ENCODE measurements at places on chromosomes 16 and 17. TPM values are rescaled to one million over a fixed set of nuclear protein-coding genes. Genes with fewer than 3 reads are reported as not detected.
A peak's percentile ranks its signal among the peaks of the same experiment; 100 is the strongest.

DNA sequence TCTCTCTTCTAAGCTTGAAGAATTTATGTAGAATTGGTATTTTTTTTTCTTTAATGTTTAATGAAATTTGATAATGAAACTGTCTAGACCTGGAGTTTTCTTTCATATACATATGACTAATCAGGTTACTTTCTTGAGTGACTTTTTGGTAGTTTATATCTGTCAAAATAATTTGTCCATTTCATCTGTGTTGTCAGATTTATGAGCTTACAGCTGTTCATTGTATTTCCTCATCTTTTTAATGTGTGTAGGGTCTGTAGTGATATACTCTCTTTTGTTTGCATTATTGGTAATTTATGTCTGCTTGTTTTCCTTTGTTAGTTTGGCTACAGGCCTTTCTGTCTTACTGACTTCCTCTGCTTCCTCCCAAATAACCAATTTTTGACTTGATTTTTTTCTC lies 55.7 kb downstream of the TAOK1 start:
- DNase-seq = no peak

DNA sequence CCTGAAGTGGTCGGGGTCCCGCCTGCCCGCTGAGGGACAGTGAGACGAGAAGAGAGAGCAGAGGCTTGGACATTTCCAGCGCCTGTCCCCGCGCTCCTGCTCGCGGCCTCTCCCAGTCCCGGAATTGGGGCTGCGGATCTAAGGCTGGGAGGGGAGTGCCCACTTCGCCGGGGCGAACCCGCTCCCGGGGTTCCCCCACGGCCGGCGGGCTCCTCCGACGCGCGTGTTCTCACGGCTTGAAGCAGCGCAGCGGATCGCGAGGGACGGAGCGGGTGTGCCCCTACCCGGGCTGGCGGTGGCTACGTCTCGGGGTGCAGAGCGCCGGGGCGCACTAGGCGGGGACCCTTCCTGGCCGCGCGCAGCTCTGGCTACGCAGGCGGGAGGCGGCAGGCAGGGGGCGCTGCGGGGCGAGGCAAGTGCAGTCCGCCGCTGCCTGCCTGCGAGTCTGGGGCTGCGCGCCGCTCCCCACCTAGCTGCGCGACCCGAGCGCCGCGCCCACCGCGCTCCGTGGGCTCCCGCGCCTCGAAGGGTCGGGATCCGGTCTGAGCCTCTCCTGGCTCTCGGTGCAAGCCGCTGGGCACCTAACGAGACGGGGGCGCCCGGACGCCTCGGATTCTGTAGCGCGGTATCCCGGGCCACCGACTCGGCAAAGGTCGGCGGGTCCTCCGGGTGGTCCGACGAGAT lies 1.2 kb downstream of the NGFR start:
- peak; percentile 84 for DNase-seq

DNA sequence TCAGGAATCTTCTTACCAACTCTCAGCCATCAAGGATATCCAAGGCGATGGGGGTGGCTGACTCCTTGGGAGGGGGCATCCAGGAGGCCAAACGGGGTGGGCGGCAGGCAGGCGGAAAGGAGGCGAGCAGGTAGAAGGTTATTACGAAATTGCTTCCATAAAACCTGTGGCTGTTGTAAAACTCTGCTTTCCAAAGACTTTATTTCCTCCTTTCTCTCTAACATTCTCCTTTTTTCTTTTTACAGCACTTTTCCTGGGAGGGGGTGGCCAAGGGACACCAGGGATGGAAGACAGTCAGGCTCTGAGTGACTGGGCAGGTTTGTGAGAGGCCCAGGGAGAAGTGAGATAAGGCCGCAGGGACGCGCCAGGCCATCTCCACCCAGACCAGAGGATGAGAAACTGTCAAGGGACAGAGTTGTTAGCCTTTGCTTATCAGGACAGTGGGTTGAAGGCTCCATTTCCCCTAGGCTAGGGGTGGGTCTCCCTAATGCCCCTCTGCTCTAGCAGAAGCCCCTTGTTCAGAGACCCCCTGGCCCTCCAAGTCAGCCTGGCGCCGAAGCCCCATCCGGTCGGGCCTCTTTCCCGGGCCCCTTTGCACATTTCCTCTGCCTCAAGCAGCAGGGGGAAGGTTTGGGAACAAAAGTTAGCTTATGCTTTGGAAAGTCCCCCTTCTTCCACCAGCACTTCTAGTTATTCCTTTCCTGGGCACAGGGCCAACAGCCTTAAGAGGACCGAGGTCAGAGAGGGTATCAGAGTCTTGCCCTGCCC lies 5.0 kb upstream of the HOXB9 start:
- no peak for DNase-seq

DNA sequence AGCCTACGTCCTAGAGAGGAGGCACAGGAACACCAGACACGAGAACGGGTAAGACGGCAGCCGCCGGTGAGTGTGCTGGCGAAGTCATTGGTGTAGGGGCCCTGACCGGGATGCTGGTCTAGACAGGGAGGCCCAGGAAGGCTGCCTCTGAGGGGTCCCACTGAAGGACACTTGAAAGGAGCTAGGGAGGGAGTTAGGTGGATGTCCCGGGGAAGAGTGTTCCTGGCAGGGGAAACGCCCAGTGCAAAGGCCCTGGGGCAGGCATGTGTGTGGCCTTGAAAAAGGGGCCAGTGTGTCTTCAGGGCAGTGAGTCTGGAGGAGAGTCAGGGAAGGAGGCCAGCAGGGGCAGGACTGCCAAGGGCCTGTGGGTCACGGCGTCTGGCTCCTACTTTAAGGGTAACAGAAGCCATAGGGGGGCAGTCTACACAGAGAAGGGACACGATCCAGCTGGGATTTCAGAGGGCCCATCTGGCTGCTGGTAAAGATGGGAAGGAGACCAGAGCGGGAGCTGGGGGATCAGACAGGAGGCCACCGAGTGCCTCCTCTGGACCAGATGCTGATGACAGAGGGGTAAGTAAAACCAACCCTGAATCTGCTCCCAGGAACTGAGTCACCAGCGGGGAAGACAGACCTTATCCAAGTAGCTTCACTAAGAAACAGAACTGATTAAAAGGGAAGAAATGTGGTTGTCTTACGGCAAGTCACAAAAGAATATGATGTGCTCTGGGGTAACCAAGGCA lies 115.9 kb downstream of the LITAF start:
- no peak for DNase-seq

DNA sequence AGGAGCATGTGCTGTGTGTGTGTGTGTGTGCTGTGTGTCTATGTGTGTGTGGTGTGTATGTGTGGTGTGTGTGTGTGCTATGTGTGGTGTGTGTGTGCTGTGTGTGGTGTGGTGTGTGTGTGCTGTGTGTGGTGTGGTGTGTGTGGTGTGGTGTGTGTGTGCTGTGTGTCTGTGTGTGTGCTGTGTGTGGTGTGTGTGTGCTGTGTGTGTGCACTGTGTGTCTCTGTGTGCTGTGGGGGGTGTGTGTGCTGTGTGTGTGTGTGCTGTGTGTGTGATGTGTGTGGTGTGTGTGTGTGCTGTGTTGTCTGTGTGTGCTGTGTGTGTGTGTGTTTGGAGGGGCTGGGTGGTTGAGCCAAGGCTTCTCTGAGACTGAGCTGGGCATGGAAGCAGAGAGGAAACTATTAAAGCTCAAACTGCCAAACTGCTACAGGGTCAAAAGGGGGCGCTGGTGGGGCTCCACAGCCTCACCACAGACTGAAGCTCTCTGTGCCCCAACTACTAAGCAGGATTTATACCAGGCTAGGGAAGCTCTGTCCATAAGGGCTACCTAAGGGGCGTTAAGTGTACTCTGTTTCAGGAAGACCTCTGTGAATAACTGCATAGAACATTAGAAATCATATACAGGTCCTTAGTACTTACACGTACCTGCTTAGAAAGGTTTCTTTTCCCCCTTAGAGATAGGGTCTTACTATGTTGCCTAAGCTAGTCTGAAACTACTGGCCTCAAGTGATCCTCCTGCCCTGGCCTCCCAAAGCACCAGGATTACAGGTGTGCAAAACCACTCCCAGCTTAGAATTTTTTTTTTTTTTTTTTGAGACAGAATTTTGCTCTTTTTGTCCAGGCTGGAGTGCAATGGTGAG lies 27.8 kb upstream of the GHDC start:
- DNase-seq = no peak

HS3ST3B1 gene
- 9.8 TPM for total RNA-seq

DNA sequence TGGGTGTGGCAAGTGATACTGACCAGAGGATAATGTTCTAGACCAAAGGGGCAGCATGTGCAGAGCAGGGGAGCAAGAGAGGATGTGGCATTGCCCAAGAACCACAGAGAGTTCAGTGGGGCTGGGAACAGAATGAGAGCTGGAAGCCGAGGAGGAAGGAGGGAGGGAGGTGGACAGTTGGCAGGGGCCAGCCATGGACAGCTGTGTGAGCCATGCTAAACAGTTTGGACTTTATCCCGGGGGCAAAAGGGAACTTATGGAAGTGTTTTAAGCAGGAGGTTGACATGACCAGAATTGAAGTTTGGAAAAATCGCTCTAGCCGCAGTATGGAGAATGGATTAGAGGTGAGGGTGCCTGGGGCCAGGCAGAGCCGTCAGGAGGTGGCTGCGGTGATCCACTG lies 29.4 kb upstream of the TMEM132E start:
- DNase-seq = no peak

DNA sequence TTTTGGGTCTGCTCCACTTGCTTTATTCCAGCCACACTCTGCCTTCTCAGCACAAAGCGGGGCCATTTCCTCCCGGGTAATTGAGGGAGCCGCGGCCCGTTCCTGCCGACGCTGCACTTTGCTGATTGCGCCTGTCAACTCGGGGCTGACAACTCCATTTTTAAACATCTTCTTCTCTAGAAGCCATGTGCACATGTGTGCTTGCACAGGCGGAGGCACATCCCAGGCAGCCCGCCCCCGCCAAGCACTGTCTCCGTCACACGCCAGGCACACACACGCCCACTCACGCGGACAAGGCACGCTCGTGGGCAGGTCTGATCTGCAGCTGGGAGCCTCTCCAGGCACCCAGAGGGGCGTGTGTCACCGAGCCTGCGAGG lies 63.2 kb downstream of the ENGASE start:
- no peak for DNase-seq

DNA sequence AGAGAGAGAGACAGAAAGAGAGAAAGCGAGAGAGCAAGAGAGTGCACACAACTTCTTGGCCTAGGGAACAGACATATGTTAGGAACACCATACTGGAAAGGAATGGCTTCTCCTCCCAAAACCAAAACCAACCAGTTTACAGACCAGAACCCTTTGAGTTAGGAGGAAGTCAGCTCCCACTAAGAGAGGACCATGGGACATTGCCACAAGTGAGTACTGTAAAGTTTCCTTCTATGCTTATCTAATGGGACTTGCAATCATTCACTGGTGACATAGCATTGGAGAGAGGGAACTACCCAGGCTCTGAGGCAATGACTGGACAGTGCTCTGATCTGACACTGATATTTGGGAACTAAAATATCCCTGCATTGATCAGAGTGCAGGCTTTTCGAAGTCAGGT lies 32.4 kb downstream of the TBC1D3B start:
- no peak for DNase-seq

DNA sequence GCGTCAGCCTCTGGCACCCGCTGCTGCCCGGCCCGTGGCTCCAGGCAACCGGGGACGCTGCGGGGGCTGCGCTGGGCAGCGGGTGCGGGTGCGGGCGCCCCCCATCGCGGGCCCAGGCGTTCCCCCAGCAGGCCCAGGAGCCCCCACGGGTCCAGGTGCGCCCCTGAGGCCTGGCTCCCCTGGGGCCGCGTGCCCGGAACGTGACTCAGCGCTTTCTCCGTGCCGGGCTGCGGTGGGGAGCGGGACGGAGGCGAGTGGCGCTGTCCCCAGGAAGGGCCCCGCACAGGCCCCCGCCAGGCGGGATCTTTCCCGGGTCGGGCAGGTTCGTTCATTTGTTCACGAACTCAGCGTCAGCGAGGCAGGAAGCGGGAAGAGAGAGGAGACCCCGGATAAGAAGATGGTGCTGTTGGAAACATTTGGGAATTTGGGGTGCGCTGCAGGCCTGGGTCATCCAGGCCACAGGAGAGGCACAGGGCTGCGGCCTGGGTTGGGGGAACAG lies 18.4 kb upstream of the EXOC7 start:
- DNase-seq = no peak

DNA sequence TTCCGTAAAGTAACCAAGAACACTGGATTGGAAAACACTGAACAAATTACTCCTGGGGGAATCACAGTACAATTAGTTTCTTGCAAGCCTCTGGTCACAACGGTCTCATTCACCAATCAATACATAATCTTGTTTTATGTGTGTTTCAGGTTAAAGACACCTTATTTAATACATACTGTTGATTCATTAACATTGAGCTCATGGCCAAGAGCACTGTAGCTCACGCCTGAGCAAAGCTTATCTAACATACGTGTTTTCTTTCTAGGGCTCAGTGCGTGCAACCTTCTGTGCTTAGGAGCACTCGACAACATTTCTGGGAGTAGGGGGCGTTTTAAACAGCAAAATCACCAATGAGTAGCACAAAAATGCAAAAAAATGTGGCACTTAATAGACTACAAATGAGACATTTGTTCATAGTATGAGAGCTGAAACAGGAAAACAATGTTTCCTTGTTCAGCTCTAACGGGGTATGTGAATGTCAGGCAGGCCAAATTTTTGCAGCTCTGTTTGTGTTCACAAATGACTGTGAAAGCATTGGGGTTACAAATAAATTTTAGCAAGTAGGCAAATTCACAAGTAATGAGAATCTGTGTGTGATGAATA lies 206.2 kb downstream of the CNTNAP4 start:
- no peak for DNase-seq

RNF43 gene
- 40.3 TPM for total RNA-seq

ANKRD40CL gene
- total RNA-seq = not detected

- no peak for DNase-seq
Measured at GRCh38 chr16:86692426-86692825, 114.1 kb downstream of the FOXL1 start.

DNA sequence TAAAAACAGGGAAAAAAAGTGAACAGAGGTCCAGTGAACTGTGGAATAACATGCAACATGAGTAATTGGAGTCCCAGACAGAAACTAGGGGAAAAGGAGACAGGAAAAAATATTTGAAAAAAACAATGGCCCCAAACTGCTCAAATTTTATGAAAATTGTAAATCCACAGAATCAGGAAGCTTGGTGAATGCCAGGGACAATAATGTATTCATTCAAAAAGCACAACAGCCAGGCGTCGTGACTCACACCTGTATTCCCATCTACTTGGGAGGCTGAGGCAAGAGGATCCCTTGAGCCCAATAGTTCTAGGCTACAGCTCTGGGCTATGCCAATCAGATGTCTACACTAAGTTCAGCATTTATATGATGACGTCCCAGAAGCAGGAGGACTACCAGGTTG lies 23.7 kb downstream of the NCOR1 start:
- DNase-seq = no peak

GRCh38 chr17:38742411-38743308 lies 5.5 kb downstream of the PCGF2 start:
- DNase-seq = no peak

DNA sequence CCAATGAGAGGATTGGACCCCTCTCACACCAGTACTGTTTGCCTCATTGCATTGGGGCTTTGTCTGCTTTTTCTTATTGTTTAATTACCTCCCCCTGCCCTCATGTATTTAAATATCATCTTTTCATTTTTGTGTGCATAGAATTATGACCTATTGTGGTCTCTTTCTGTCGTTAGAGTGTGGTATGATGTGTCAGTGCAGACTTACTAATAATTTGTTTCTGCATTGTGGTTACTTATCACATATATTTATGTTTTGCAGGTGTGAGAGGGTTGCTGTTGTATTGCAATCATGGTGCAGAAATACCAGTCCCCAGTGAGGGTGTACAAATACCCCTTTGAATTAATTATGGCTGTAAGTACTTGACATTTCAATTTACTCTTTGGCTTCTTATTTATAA lies 2.5 kb downstream of the SEC14L1 start:
- no peak for DNase-seq

FBXO39 gene
- total RNA-seq = not detected

CCL23 gene
- total RNA-seq = not detected

TEX19 gene
- total RNA-seq = not detected

ASPA gene
- 0.16 TPM for total RNA-seq
